Activated CD4-positive, alpha-beta T cell treated with anti-CD3 and anti-CD28 coated beads, Interleukin-2, amount 10 ng/mL, durations not matched to agents 24 days and 14 days (primary cell): ENCODE measurements at places on chromosomes 7 and 10. TPM values are rescaled to one million over a fixed set of nuclear protein-coding genes. Genes with fewer than 3 reads are reported as not detected.

DNA sequence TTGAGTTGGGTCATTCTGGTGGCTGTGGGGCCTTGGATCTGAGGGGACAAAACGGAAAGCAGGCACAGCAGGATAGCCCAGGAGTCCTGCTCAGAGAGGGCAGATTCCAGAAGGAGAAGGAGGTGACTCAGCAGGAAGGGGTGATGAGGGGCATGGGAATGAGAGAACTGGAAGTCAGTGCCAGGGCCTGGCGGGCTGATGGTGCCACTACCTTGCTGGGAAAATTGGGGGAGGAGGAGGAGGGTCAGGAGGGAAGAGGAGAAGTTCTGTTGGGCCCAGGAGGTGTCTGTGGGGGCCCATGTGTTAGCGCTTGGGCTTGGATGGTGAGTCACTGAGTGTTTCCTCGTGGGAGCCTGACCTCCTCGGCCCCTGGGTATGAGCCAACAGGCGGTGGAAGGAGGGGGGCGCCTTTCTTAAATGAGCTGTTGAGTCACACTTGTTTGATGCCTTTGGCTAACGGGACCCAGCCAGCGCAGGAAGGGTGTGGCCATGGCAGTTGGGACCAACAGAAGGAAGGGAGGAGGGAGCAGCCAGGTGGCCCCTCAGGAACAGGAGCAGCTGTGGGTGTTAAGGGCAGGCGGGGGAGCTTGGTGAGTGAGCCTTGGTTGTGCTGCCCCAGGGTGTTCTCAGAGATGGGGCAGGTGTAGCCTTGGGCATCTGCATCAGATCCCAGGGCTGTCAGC is 130.0 kb upstream of the BTBD16 start:
- no peak for DNase-seq

GRCh38 chr10:68235581-68235980 is 3.7 kb upstream of the ATOH7 start:
- DNase-seq = no peak

- DNase-seq = no peak
Measured at GRCh38 chr10:51217505-51217904, 143.2 kb downstream of the PRKG1 start.

DNA sequence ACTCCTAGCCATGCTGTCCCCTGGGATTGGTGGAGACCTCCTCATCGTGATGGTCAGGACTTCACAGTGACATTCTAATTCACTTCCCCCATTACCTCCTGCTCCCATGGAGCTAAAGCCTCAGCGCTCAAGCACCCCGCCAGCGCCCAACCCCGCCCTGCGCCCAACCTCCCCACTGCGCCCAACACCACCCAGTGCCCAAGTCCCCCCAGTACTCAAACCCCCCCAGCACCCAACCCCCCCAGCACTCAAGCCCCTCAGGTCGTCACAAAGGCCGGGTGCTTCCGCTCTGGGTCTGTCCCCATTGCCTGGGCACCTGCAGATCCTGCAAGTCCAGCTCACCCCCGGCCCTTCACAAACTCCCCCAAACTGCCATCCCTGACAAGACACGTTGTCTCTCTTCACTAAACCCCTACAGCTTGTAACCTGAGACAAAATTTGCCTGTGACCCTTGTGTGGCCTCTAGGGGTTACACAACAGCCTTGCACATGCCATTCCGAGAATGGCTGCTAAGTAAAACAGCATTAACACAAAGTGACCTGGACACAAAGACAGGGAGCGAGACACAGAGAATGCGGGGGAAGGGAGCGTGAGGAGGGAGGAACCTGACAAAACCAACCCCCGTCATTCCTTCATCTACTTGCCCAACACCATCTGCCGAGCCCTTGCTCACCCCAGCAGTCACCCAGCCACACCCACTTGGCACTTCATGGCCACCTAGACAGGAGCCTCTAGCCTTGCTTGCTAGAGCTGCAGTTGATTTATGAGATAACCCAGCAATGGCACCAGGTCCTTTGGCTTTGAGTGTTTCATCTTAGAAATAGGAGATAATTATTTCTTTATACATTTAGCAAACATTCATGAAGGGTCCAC is 107.8 kb downstream of the ADARB2 start:
- DNase-seq = no peak

- no peak for DNase-seq
Measured at GRCh38 chr10:60376221-60377041, 13.2 kb downstream of the ANK3 start.

GRCh38 chr10:35399414-35400009 is 63.2 kb downstream of the CCNY start:
- DNase-seq = no peak

DNA sequence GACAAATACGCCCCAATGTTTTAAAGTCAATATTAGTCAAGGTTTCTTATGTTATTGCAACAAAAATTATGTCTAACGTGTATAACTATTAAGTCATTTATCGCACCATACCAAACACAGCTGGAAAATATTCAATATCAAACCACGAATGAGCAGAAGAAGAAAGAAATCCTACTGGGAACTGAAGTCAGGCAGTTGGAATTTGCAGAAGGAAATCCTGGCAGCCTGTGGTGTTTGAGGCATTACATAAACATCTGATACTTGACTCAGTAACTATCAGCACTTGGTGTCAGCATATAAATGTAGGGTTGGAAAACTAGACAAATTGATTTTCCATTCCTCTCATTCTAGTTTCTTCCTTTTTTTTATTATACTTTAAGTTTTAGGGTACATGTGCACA is 83.4 kb upstream of the NUPR2 start:
- no peak for DNase-seq

NAT16 gene
- not detected in 2 replicates for total RNA-seq

GOLGA7B gene
- total RNA-seq = 0.33 and 0.37 TPM in 2 replicates

DKK1 gene
- not detected in 2 replicates for total RNA-seq

PHKG1 gene
- 2.8 and 5.0 TPM in 2 replicates for total RNA-seq

LRRD1 gene
- total RNA-seq = not detected in 2 replicates

GBX1 gene
- total RNA-seq = not detected in 2 replicates

MYO3A gene
- total RNA-seq = not detected in 2 replicates

GIMAP1 gene
- total RNA-seq = 4.9 and 6.0 TPM in 2 replicates

NKX1-2 gene
- not detected in 2 replicates for total RNA-seq

CLDN4 gene
- not detected in 2 replicates for total RNA-seq
